CD4-positive, alpha-beta T cell treated with Interleukin-6 at 100 ng/mL for 8 hours (primary cell): ENCODE measurements at places on chromosomes 6 and 20.

DNA sequence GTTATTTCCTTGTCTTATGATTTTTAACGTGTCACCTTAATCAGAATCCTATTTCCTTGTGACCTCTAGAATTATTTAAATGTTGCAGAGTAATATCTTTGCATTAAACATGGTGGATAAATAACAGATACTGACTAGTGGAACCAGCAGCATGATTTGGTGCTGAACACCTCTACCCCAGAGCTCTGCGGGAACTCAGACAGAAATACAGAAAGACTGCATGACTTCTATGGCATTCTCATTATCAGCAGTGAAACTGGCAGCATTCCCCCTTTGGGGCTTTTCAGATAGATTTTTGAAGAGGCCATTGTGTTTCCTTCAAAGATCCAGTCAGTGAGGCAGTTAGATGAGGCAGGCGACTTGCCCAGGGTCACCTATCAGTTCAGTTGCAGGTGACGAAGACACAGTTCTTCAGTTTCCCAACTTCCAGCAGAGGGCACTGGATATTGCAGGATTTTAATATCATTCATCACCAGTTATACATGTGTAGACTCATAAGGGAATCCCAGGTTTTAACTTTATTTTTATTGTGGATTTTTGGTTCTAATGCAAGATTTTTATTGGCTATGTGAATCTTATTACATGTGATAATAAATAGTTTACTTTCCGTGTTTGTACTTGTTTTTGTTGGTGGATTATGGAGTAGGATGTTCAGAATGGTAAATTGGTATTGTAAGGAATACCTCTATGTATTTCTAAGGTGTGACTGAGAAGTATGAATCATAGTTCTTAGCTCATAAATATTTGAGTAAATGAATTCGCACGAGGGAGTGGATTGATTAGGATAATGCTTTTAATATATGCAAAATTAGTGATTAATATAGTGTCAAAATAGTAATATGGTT, 81.3 kb downstream of the AFDN start:
- no peak for DNase-seq

DNA sequence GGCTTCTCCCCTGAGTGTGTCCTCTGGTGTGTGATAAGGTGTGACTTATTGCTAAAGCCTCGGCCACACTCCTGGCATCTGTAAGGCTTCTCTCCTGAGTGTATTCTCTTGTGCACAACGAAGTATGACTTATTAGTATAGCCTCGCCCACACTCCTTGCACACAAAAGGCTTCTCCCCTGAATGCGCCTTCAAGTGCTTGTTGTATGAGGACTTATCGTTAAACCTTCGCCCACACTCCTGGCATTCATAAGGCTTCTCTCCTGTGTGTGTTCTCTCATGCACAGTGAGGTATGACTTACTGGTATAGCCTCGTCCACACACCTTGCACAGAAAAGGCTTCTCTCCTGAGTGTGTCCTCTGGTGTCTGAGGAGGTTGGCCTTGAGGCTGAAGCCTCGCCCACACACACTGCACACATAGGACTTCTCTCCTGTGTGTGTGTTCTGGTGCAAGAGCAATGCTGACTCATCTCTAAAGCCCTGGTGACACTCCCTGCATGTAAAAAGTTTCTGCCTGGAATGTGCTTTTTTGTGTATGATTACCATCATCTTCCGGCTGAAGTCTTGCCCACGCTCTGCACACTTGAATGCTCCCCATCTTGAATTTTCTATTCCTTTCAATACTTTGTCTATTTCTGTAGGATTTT, 20.4 kb downstream of the ZNF337 start:
- DNase-seq = no peak

GRCh38 chr20:32480371-32481241, 104.5 kb downstream of the NOL4L start:
- DNase-seq = no peak

GRCh38 chr20:845226-845868, 11.8 kb downstream of the FAM110A start:
- no peak for DNase-seq

DNA sequence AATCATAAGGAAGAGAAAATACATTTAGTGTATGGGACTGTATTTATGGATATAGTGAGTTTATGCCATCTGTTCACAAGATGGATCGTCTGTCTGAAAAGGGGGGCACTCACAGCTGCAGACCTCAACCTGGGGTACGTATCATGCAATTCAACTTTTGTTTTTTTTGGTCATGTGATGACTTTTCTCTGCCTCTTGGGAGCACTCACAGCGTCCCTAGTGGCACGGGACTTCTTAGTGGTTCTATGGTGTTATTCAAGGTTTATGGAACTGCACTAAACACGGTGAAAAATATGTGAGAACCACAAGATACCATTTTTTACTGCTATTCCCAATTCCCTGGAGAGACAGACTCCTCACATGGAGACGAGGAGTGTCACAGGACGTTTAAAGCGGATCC, 60.4 kb upstream of the MPC1 start:
- DNase-seq = no peak

GRCh38 chr6:56101141-56101553, 146.2 kb downstream of the COL21A1 start:
- DNase-seq = no peak

- no peak for DNase-seq
Observed at GRCh38 chr6:167455371-167455770, 130.5 kb downstream of the TTLL2 start.

- no peak for DNase-seq
Observed at GRCh38 chr6:170186941-170187668, 103.8 kb downstream of the DLL1 start.

GRCh38 chr20:23435626-23436539, 3.6 kb upstream of the CSTL1 start:
- DNase-seq = no peak

GRCh38 chr20:44745598-44746366, at the start of gene KCNK15:
TSS of gene KCNK15 (plus strand) at chr20:44745865. CDS start at chr20:44745911, 46 bp downstream.
- peak; percentile 22 for DNase-seq

DNA sequence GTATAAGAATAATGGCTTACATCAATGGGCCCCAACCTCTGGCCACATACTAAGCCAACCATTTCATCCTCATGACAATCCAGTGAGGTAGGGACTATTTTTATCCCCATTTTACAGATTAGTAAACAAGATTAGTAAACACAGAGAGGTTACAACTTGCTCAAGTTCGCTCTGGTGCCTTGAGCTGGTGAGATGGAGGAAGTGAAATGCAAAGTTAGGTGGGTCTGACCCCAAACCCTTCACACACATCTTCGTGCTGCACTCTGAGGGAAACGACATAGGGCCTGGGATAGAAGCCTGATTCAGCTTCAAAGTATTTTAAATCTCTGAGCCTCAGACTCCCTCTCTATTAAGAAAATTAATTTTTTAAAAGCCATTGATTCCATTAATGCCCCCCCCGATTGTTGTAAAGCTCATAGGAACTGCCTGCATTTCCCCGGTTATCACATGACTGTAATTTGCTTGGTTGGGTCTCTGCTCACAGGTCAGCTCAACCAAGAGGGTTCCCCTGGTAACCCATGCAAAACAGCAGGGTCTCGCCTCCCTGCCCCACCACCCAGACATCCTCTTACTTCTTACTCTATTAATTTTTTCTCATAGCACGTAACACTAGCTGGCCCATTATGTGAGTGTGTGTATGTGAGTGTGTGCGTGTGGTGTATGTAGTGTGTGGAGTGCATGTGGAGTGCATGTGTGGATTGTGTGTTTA, 221.2 kb downstream of the MAFB start:
- DNase-seq = no peak

GRCh38 chr6:139037490-139037889, 8.9 kb downstream of the ABRACL start:
- no peak for DNase-seq
